ENCODE measurements at places on chromosomes 1 and 21.

GRCh38 chr21:29105218-29105617 lies 25.2 kb upstream of the MAP3K7CL start:
- no peak for DNase-seq

DNA sequence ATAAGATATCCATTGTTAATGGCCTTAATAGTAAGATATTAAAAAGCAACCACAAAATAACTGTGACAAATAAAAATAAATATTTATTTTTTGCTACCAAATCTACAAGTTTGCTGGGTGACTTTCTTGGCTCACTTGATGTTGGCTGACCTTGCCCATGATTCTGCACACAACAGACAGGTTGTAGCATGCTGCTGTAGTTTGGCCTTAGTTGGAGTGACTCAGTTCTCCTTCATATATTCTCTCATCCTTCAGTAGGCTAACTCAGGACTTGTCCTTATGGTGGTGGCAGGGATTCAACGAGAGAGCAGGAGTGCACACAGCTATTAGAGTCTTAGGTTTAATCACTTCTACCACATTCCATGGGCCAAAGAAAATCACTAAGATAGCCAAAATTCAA lies 437.9 kb downstream of the MRPL39 start:
- no peak for DNase-seq

GRCh38 chr1:236509203-236509602 lies 14.6 kb upstream of the LGALS8 start:
- DNase-seq, result no peak

DNA sequence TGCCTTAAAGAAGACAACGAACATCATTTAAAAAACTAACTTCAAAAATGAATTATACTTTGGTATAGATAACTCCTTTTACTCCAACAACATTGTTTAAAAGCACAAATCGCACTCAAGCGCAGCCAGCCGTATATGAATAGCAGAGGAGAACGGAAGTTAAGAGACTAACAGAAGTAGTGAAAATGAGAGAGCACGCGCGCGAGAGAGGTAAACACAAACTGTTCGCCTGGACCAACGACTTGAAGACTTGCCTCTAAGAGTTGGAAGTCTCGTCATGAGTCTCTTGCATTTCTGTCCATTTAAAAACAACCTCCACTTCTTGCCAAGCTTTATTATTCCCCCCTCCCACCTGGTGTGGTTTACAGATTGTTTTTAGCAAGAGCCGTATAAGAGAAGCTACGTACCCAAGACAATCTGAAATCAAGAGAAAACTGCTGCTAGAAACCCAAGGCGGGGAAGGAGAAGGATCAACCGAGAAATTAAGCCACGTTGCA lies 479 bp downstream of the SELENOF start:
- DNase-seq, result peak; percentile 5

DNA sequence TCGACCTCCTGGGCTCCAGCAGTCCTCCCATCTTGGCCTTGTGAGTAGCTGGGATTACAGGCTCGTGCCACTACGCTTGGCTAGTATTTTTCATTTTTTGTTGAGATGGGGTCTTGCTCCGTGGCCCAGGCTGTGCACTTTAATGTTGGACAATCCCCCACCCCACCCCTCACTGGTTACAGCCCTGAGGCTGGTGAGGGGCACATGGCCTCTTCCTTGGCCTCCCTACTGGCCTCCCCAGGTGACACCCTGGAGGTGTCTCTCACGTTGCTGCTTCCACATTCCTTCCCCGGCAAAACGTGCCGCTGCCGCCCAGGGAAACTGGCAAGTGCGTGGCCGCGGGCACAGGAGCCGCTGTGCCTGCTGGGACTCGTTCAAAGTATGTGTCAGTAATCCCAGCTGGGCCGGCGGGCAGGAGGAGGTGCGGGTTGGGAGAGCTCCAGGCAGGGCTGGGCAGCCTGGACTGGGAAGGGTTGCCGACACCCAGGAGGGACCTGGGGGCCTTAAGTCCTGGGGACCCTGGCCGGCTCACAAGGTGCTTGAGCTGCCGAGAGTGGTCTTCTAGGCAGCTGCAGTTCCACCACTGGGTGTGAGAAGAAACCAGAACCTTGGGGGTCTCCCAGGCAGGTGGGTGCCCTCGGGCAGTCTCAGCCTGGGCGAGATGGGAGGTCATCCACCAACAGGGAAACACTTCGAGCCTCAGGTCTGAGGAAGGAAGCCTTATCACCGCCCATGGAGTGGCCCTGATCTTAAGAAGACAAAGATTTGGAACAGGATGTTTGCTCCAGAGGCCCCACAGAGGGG lies 6.5 kb downstream of the WNT3A start:
- DNase-seq, result no peak

DNA sequence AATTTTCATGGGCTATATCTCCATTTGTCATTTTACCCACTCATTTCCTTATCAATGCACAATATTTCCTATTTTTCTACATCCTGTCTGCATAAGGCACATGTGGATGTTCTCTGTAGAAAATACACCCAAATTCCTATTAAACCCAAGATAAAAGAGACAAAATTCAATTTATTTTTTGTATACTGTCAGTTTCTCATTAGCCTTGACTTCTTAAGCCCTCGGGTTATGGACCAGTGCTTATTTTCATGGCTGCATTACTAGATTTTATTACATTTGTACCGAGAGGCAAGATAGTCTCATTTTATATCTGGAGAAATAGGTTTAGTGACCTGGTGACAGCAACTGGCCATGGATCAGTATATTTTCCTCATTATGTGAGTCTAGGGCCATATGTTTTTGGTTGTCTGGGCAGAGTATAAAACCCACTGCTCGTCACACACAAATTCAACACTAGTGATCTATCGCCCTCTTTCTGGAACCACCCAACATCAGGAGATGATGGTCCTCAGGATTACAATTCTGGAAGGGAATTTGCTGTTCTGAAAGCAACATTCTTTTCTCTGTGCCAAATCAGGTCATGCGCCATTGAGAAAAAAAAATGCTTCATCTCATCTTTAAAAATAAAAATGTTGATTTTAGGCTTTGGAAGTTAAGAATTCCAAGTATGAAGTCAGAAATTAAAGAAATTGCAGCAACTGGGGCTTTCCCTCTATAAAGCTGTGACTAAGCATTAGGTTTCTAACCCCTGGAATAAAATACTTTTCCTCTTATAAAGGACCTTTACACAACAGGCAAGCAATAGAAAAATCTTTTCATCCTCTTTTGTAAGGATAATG lies 81.4 kb downstream of the ASTN1 start:
- DNase-seq, result no peak

All from stimulated activated CD8-positive, alpha-beta memory T cell treated with anti-CD3 and anti-CD28 coated beads, Interleukin-2, amount 100 ng/mL, for 48 hours (primary cell).